HepG2 (cell line): ENCODE measurements at places on chromosomes 13 and 19.

- no peak for DNase-seq
Observed at GRCh38 chr13:34879851-34880250, 62.2 kb upstream of the NBEA start.

DNA sequence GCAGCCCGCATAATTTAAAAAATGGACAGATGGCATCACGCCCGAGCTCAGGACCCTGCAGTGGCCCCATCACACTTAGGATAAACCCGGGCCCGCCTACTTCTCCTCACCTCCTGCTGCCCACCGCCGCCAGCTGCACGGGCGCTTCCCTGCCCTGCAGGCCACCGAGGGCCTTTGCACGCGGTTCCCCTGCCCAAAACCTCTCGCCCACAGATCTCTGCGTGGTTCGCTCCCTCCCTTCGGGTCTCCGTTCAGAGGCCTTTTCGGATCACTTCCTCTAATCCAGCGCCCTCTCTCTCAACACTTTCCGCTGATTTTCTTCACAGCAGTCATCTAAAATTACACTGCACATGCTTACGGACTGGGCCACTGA is 1.8 kb downstream of the SHISA7 start:
- no peak for DNase-seq

DNA sequence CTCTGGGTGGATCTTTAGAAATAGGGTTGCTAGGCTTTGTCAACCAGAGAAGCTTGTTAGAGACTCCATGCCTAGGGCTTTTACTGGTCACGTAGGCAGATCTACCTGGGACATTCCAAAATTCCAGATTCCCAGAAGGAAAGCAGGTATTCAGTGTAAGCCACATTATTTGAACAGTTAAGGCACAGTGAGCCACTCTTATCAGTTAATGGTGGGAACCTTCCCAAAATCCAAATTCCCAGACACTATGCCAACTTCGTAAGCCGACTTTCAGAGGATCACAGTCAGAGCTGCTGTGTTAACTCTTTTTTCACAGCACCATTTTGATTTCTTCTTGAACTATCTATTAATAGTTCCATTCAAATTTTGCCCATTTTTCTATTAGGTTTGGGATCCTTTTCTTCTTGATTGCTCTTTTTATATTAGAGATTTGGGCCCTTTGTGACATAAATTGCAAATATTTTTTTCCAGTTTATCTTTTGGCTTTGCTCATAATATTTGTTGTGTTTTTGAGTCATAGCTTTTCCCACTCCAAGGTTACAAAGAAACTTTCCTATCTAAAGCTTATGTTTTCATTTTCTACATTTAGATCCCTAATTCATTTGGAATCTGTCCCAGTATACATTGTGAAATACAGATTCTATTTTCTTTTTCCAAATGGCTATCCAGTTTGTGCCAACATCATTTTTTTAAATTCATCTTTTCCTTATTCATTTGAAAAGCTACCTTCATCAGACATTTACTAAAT is 77.3 kb downstream of the DHRS12 start:
- DNase-seq = no peak

DNA sequence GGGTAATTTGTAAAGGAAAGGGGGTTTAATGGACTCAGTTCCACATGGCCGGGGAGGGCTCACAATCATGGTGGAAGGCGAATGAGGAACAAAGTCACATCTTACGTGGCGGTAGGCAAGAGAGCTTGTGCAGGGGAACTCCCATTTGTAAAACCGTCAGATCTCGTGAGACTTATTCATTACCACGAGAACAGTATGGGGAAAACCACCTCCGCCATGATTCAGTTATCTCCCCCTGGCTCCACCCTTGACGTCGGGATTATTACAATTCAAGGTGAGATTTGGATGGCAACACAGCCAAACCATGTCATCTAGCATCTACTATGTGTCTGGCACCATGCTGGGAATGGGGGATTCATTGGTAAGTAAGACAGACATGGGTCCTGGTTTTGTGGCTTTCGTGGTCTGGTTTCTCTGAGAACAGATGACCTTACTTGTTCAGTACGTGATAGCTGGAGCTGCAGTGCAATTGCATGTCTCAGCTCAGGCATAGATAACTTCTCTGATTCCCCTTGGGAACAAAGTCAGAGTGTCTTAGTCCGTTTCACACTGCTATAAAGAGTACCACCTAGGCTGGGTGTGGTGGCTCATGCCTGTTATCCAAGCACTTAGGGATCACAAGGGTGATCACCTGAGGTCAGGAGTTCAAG is 8.3 kb downstream of the ZNF554 start:
- no peak for DNase-seq

DNA sequence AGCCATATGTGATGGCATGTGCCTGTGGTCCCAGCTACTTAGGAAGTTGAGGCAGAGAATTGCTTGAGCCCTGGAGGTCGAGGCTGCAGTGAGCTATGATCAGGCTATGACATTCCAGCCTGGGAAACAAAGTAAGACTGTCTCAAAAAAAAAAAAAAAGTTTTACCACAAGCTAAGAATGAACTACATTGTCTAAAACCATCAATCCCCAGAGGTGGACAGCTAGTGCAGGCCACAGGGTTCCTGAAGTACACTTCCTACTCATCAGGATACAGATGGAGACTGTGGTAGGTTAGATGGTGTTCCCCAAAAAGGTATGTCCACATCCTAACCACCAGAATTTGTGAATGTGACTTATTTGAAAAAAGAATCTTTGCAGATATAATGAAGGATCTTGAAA is 63.5 kb upstream of the DOCK9 start:
- no peak for DNase-seq

- DNase-seq = no peak
Observed at GRCh38 chr13:114141261-114141996, 9.0 kb upstream of the RASA3 start.

DNA sequence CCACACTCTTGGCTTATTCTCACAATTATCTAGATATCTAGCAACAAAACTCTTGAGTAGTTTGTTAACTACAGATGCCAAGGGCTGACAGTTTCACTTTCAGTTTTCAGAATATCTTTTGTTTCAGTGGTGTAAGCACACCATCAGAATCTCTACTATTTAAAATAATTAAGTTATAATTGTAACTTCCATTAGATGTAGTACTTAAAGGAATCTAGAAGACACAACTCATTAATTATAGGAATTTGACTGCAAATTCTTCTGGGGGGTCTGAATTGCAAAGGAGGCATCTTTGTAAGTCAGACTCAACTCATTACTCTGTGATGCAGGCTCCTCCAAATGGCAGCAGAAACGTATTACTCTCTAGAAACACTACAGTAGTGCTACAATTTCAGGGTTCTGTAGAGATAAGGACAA is 44.9 kb upstream of the USPL1 start:
- peak; percentile 12 for DNase-seq

DNA sequence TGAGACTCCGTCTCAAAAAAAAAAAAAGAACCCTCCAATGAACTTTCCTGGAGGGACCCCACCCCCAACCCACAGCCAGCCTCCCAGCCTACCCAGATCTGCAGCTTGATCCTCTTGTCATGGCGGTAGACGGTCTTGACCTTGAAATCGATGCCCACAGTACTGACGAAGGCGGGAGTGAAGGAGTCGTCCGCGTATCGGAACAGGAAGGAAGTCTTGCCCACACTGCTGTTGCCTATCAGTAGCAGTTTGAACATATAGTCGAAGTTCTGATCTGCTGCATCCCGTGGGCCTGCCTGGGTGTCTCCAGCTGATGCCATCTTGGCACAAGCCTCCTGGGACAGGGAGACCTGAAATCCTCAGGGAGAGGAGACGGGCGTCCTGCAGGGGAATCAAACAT is 2.4 kb downstream of the RAB3D start:
- DNase-seq = no peak

GRCh38 chr19:43447655-43448054 is 17.8 kb downstream of the LYPD3 start:
- no peak for DNase-seq

- DNase-seq = no peak
Observed at GRCh38 chr13:26017196-26017921, 34.5 kb downstream of the SHISA2 start.

GRCh38 chr13:78686461-78686860 is 27.5 kb upstream of the OBI1 start:
- DNase-seq = no peak
